ENCODE measurements at places on chromosomes 7 and 10.

DNA sequence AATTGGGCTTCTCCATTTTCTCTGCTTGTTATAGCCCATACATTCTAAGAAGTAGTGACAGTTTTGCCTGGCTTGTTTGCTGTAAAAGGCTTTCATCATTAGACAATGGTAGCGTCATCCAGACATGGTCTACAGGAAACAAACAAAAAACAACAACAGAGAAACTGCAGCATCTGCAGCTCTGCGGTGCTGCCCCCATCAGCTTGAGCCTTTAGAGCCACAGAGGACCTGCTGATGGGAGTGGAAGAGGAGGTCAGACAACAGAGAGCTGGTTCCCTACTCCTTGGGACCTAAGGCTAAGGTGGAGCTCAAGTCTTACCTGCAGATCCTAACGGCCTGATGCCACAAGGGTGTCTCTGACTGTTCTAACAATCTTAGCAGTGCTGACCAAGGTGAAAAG, 3.1 kb downstream of the INA start:
- DNase-seq, result no peak

- DNase-seq, result no peak
Measured at GRCh38 chr7:3134745-3135144, 91.1 kb upstream of the CARD11 start.

GRCh38 chr7:82032901-82033300, 263.1 kb upstream of the HGF start:
- no peak for DNase-seq

- no peak for DNase-seq
Measured at GRCh38 chr10:34049469-34049868, 715.0 kb upstream of the NRP1 start.

- DNase-seq, result no peak
Measured at GRCh38 chr10:44056967-44057805, 327.7 kb downstream of the CXCL12 start.

- no peak for DNase-seq
Measured at GRCh38 chr10:105188737-105189462, 547.8 kb downstream of the SORCS3 start.

DNA sequence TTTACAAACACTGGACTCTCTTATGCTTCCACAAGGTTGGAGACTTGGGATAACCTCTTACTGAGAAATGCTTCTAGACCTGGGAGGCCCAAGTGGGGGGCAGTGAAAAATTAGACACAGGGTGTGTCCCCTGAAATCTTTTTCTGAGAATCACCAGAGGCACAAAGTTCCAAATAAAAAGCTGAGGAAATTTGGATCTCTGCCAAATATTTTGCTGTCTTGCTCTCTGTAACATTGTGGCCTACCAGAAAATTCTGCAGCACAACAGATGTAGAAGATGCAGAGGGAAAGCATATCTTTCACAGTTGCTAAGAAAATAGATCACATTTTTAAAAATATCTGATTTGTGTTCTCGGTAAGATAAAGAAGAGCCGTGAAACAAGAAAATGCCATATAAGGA, 849.4 kb downstream of the CCSER2 start:
- no peak for DNase-seq

- DNase-seq, result no peak
Measured at GRCh38 chr7:75814407-75814947, 871 bp upstream of the CCL24 start.

GRCh38 chr10:104183682-104184081, 48.5 kb downstream of the CFAP43 start:
- DNase-seq, result no peak

DNA sequence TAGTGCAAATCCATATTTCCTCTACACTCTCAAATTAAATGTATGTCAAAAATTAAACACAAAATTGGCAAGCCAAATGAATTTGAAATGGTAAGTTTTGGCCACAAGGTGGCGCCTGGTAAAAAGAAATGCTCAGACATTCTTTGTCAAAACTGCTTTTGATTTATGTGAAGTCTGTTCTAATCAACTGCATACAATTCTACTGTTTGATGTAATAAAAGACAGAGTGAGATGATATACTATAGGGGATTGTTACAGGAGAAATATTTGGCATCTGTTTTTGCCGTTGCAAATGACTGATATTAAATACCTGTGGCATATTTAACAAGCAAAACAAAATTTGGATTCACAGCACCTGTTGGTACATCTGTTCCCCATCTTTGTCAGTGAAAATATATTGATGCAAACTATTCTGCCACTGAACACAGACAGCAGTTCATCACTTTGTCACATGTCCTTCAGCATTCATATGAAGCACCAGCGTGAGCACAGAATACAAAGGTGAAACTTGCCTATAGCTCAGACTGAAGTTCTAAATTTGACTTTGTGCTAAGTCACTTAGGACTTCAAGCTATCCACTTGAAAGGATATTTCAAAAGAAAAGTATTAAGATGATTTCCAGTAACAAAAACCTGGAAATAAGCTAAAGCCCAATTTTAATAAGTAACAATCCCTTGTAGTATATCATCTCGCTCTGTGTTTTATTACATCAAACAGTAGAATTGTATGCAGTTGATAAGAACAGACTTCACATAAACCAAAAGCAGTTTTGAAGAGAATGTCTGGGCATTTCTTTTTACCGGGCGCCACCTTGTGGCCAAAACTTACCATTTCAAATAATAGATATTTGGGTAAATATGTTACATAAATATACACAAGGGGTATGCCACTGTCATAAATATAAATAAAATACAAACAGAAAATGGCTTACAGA, 10.2 kb upstream of the CH25H start:
- DNase-seq, result peak; percentile 76

DNA sequence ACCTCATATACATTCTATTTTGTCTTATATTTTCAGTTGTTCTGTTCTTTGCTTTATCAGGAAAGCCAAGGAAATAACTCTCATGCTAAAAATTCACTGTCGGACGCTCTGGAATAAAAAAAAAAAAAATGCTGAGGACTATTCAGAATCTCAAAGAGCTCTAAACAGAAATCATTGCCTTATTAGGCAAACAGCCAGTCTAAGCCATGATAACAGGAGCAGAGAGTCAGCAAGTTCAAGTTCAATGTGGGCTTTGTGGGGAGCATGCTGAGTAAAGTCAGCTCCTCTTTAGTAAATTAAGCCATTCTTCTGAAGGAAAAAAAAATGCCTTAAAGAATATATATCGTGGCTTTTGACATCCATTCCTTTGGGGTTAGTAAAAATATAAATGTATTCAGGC, 13.6 kb upstream of the FAM13C start:
- no peak for DNase-seq

DNA sequence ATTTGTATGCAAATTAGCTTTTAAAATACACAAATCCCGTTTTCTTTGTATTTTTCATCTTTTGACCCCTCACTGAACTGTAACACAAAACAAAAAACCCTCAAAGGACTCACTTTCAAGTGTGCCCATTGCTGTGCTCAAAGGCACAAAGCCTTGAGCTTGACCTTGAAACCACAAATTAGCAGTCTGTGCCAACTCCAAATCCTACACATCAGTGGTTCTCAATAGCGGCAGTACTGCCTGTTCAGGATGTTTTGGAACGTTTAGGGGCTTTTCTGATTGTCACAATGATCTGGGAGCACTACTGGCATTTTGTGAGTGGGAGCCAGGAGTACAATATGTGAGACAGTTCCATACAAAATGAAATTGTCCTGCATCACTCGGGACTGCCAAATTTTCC, 55.5 kb downstream of the KDM7A start:
- no peak for DNase-seq

DNA sequence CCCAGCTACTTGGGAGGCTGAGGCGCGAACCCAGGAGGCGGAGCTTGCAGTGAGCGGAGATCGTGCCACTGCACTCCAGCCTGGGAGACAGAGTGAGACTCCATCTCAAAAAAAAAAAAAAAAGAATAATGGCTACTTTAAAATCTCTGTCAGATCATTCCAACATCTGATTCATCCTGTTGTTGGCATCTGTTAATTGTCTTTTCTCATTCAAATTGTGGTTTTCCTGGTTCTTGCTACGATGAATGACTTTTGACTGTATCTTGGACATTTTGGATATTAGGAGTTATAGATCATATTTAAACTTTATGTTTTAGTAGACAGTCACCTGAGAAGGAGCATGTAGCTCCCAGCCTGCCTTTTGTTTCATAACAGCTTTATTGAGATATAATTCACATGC, 8.5 kb downstream of the TPST1 start:
- no peak for DNase-seq

DNA sequence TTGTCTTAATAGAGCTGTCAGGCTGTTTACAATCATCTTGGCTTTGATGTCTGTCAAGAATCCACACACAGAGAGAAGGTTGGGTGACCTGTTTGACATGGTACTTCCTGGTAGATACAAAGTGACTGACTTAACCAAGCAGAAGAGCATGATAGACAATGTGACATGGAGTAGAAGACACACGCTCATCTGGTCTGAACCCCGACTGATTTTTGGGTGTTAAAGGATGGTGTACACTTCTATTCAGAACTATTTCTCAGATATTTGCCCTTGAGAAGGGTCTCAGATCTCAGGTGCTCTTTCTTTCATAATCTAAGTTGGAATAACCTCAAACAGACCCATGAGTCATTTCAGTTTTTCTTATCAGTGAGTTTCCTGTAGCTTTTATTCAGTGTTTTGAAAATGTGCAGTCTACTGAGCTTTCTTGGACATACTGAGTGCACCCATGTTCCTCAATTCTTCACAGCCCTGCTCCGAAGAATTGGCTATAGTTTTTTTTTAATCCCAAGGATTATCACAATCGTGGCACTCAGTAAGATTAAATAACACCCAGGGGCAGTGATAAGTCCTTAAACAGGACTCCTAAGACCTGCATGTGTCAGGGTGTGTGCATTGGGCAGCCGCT, 46.4 kb upstream of the NXPH1 start:
- no peak for DNase-seq
